ENCODE measurements at places on chromosomes 2 and 18. TPM values are rescaled to one million over a fixed set of nuclear protein-coding genes. Genes with fewer than 3 reads are reported as not detected.

The GAREM1 gene
- total RNA-seq, result 3.4 TPM

The DLX1 gene
- total RNA-seq, result 1.8 TPM

The DSG4 gene
- total RNA-seq, result under 0.01 TPM

The MXD1 gene
- total RNA-seq, result 3.5 TPM

The UGT1A5 gene
- total RNA-seq, result not detected

The CPO gene
- total RNA-seq, result not detected

The NEB gene
- under 0.01 TPM for total RNA-seq

The IL36A gene
- not detected for total RNA-seq

The NMUR1 gene
- not detected for total RNA-seq

The FIGLA gene
- not detected for total RNA-seq

The CYP27A1 gene
- 2.7 TPM for total RNA-seq

The SLC30A3 gene
- not detected for total RNA-seq

The CD207 gene
- not detected for total RNA-seq

The SCG2 gene
- not detected for total RNA-seq

The SNORC gene
- 1.2 TPM for total RNA-seq

The RUFY4 gene
- total RNA-seq, result not detected

The CCDC74A gene
- total RNA-seq, result 6.0 TPM

The RFTN2 gene
- total RNA-seq, result not detected

The ACMSD gene
- total RNA-seq, result not detected

The TMEFF2 gene
- 0.08 TPM for total RNA-seq

The SCN3A gene
- total RNA-seq, result not detected

The GALNT13 gene
- total RNA-seq, result not detected

The SRD5A2 gene
- total RNA-seq, result not detected

The AQP12A gene
- total RNA-seq, result not detected

The STARD6 gene
- total RNA-seq, result not detected

The DAW1 gene
- total RNA-seq, result 1.4 TPM

The LYG1 gene
- total RNA-seq, result 0.23 TPM

The FSIP2 gene
- total RNA-seq, result 0.08 TPM

The HOXD13 gene
- not detected for total RNA-seq

The UGT1A4 gene
- not detected for total RNA-seq

The TFCP2L1 gene
- total RNA-seq, result 16.7 TPM

The TEX44 gene
- not detected for total RNA-seq

The NFE2L2 gene
- total RNA-seq, result 53.0 TPM

The NBEAL1 gene
- 13.3 TPM for total RNA-seq

The MYO5B gene
- 2.5 TPM for total RNA-seq

The SERPINB4 gene
- total RNA-seq, result 1.9 TPM

The SAG gene
- not detected for total RNA-seq

The MROH2A gene
- not detected for total RNA-seq

The ADCYAP1 gene
- total RNA-seq, result not detected

Data from hair follicular keratinocyte (primary cell).